ENCODE measurements at places on chromosomes 16 and 17.

DNA sequence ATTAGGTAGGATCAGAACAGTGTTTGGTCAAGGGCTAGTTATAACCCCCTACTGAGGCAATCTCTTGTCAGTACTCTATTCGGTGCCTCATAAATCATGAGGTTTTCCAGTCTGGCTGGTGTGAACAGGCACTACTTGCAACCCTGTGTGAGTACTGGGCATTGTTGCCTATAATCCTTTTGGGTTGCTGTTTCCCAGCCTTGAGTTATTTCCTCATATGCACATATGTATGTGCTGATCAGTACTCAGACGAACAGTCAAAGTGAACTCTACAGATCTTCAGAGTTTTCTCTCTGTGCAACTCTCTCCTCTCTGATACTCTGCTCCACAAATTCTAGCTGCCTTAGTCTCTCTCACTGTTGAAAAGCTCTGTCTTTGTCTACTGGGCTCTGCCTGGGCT lies 164.3 kb downstream of the CDK5R1 start:
- no peak for DNase-seq

- DNase-seq: no peak
Measured at GRCh38 chr17:34581446-34582184, 2.2 kb downstream of the TMEM132E start.

- no peak for DNase-seq
Measured at GRCh38 chr17:80109713-80110446, 8.5 kb downstream of the GAA start.

GRCh38 chr16:56468800-56469199 lies 17.4 kb downstream of the OGFOD1 start:
- DNase-seq: no peak

GRCh38 chr17:77018504-77018903 lies 122.3 kb upstream of the SEC14L1 start:
- no peak for DNase-seq

GRCh38 chr16:3830625-3831254 lies 49.8 kb downstream of the CREBBP start:
- DNase-seq: no peak

- DNase-seq: peak; percentile 6
Measured at GRCh38 chr17:68763562-68763961, 162.4 kb upstream of the FAM20A start.

DNA sequence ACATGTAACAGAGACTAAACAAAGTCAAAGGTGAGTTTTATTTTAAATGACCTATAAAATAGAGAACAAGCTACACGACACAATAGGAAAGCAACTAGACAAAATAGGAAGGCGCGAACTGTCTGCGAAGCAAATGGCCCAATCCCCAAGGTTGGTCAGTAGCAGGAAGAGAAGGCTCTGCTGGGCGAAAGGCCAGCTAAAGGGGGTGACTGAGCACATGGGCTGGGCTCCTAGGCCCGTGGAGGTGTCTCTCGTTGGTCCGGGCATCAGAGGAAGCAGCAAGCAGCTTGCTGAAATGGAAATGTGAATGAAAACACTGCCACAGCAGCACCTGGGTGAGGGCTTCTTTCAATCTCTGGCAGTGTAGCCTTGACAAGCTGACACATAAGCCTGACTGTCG lies 129.4 kb downstream of the ZNF778 start:
- no peak for DNase-seq

DNA sequence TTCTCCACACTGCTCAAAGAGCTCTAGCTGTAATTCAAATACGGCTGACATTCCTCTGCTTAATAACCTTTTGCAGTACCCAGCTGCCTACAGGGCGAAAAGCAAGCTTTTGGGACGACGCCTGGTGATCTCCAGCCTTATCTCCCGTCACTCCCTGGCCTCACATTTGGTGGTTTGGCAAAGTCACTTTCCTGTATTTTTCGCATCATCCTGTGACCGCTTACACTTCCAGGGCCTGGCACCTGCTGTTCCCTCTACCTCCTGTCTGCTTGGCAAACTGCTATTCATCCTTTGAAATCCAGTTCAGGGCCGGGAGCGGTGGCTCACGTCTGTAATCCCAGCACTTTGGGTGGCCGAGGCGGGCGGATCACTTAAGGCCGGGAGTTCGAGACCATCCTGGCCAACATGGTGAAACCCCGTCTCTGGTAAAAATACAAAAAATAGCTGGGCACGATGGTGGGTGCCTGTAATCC lies 2.7 kb upstream of the BHLHA9 start:
- no peak for DNase-seq

DNA sequence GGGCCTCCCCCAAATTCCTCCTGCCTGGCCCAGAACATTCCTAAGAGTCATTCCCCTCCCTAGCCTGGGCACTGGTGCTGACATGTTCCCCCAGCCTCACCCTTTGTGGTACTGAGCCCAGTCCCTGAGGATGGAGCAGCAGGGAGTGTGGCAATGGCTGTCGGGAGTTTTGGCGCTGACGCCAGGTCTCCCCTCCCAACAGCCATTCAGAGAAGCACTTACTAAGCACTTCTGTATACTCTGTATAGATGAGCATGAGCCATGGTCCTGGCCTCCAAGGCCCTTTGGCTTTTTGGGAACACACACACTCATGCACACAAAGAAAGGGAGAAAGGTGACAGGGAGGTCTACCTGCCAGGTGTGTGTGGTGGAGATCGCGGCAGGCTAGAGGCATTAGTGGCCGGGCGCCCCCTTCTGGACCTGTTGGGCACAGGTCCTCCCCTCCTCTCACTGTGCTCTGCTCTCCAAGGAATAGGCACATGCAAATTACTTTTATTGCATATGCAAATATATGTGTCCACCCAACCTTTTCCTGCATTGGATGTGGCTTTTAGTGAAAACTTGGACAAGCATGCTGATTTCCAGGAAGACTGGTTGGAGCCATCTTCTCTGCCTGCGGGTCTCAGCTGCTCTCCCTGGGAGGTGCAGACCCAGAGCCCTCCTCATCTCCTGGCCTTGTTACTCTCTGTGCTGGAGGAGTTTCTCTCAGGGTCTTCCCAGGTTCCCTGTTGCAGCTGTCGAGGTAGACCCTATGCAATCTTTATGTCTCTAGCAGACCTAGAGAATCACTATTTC lies 17.4 kb upstream of the C17orf107 start:
- peak; percentile 17 for DNase-seq

- no peak for DNase-seq
Measured at GRCh38 chr16:57993897-57994296, 6.6 kb downstream of the ZNF319 start.

DNA sequence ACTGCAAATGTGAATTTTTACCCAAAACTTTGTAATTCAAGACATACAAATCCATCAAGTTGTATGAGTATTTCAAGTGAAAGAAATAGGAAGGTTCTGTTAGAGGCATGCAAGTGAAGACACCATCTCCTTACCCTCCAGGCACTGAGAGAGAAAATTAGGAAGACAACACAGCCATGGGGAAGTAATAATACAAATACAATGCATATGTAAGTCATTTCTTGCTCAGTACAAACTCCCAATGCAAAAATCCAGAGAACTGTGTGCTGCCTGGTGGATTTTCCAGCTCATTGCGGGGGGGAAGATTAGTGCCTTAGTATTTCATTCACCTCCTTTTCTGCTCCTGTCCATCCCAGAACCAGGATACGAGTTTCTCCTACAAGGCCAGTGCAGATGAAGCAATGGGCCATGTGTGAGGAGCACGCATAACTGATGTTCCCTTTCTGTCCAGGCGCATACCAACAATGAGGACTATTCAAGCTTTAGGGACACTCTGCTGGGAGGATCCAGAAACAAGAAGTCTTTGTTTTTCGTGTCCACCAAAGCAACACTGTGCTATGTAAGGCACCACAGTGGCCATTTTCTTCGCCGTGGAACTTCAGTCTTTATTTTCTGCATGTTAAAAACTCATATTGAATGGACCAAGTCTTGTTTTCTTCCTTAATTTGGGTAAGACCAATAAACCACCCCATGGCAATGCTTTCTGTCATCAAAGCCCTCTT lies 143.7 kb upstream of the RCVRN start:
- DNase-seq: no peak

DNA sequence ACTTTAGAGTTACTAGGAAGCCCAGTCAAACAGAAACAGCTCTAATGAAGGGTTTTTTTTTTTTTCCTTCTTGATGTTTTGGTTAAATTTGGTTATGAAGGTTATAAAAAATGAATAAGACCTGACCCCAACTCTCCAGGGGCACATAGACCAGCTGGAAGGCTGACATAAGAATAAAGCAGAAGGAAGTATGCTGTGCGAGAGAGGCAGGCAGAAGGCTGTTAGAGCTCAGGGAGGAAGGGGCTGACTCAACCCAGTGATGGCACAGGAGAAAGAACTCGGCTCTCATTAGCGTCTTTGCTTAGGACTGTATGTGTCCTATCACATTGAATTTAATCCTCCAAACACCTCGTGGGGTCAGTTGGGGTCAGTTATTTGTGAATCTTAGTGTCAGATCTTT lies 474.6 kb downstream of the PMP22 start:
- DNase-seq: peak; percentile 79

DNA sequence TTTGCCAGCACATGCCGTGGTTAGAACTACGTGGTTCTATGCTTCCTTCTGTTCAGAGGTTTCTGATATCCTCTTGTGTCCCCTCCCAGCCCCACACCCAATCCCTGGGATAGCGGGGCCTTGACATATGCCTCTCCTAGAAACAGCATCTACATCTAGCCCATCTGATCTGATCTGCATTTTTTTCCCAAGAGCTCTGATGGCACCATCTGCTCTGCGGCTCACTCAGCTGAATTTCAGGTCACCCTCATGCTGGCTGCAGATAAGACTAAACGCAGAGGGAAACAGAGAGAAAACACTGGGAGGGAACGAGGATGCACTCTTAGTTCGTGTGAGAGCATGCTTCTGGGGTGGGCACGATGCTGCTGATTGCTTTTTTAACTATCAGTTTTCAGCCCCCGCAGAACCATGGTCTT lies 10.7 kb downstream of the WIPI1 start:
- DNase-seq: no peak

- DNase-seq: no peak
Measured at GRCh38 chr17:73160980-73161630, 3.7 kb upstream of the SSTR2 start.

DNA sequence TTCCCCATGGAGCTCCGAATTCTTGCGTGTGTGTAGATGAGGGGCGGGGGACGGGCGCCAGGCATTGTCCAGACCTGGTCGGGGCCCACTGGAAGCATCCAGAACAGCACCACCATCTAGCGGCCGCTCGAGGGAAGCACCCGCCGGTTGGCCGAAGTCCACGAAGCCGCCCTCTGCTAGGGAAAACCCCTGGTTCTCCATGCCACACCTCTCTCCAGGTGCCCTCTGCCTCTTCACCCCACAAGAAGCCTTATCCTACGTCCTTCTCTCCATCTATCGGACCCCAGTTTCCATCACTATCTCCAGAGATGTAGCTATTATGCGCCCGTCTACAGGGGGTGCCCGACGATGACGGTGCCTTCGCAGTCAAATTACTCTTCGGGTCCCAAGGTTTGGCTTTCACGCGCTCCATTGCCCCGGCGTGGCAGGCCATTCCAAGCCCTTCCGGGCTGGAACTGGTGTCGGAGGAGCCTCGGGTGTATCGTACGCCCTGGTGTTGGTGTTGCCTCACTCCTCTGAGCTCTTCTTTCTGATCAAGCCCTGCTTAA lies 617 bp upstream of the SENP3 start:
- peak; percentile 83 for DNase-seq

DNA sequence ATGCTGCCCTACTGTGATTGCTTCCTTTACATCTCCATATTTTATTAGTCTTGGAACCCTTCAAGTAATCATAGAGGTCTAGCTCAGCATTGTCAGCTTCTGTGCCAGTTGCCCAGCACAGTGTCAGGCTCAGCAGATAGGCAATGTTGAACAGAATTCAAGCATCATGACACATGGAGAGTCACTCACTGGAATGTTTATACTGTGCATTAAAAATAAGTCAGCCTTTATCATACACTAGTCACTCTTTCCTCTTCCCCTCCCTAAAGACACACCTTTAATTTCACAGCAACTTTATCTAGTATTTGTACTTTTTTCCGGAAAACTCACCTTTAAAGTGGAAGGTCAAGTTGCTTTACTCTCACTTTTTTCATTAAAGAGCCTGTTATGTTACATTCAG lies 253.8 kb upstream of the CDH11 start:
- DNase-seq: peak; percentile 45

DNA sequence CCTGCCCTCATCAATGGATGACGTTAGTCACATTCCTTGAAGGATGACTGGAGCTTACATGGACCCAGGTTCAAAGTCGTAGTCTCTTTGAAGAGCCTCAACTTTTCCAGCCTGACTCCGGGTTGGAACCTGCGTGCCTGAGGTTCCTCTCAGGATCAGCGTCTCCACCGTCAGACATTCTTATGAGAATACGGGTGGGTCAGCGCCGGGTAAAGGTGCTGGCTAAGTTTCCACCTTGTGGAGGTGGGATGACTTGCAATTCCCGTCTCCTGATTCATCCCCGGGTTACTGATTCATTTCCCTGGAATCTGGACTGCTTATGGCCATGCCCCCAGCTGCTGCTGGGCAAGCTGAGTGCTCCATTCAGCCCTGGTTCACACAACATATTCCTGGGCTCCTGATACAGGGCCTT lies 38.9 kb upstream of the CMIP start:
- DNase-seq: peak; percentile 71

GRCh38 chr16:31350275-31351005 lies 4.5 kb upstream of the ITGAX start:
- DNase-seq: no peak

DNA sequence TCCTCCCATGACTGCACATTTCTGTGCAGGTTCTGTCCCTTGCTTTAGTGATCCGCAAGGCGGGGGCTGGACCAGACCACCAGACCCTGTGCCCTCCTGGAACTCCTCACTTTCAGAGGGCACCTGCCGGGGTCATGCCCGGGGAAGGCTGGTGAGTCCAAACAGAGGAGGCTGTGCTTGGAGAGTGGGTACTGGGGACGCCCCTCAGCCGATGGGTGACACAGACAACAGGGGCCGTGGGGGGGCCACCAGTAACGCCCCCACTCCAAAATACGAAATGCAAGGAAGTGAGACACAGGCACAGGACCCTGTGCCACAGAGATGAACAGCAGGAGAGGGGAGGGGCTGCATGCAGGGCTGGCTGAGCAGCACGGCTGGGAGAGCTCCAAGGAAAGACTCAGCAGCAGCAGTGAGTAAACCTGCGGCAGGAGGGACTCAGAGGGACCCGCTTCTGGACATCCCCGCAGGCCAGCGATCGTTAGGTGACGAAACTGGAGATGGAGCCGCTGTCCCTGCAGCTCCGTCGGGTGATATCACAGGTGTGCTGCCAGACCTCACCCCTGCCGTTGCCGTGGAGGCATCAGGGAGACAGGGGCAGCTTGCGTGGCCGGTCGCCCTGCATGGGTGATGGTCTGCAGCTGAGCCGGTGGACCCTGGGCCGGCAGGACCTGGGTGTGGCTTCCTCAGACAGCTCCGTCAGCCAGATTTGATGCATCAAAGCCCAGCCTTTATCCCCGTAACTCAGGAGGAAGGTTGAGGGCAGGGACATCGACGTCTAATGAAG lies 71.2 kb upstream of the GNG13 start:
- DNase-seq: no peak

DNA sequence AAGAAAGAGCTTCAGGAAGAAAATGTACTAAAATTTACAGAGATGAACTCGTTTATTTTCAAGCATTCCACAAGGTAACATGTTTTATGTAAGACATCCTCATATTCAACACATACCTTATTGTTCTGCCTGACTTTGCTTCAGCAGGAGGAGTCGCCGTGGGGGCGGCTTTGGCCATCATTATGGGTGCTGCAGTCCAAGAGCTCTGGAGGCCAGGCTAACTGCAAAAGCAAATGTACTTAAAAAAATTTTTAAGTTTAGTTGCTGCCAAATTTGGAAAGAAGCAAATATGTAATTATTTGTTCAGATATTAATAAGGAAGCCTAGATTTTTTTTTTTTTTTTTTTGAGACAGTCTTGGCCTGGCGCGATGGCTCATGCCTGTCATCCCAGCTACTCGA lies 4.1 kb upstream of the SPG7 start:
- DNase-seq: no peak
